ENCODE measurements at places on chromosomes 5 and 9. TPM values are rescaled to one million over a fixed set of nuclear protein-coding genes. Genes with fewer than 3 reads are reported as not detected.
A peak's percentile ranks its signal among the peaks of the same experiment; 100 is the strongest.

DNA sequence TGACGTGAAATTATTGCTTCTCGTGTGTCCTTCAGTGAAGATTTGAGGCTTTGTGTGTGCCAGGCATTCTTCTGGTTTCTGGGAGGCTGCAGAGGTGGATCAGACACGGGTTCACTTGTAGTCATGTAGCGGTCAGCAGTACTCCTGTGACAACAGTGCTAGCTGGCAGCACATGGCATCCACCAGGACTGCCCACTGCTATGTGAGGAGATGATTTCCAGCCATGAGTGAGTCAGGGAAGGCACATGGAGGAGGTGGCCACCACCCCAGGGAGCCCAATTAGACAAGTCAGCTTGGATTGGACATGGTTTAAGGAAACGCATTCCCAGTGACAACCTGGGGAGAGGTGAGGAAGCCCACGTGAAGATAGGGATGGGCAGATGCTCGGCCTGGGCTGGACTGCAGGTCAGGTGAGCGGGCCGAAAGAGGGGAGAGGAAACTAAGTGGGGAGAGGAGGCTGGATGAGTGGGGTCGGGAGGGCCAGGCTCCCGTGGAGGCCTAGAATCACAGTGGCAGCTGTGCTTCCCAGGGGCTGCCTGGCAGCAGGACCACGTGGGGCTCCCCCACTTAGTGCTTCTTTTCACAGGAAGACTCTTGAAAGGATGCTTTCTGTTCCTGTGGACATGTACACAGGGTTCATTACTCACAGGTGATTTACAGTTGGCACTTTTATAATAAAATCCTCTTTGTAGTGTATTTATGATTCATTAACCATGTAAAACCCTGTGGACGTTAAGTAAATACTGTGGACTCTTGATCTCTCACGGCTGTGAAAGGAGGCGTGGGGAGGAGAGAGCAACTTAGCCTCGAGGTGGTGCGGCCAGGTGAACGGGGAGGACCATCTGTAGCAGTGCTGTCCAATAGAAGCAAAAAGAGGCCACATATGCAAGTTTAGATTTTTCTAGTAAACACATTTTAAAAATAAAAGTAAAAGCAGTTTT, 80.0 kb upstream of the OTULINL start:
- no peaks in the 10 kb centered on the region for H3K27me3 ChIP-seq
- H3K36me3 ChIP-seq, result no peaks in the 10 kb centered on the region
- H3K4me1 ChIP-seq, result no peaks in the 10 kb centered on the region
- H3K27ac ChIP-seq, result no peak overlapping the region
- no peak for DNase-seq
- no peak overlapping the region for H3K4me3 ChIP-seq

The SH3RF2 gene
- not detected for total RNA-seq

DNA sequence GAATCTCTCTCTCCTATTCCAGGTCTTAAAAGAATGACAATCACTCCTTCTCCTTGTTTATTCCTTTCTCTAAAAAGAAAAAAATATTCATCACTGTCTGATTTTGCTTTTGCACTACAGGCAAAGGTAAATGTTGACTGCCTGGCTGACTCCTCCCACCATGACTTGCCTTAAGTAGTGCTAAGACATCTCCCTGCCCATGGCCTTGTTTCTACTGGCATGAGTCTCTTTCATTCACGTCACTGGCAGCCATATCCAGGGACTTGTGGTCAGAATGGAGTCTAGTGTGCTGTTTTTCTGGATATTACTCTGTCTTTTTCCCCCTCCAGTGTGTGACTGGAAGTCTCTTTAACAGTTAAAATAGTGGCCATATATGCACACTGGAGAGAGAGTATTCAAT, 522.9 kb upstream of the DAB2 start:
- H3K27ac ChIP-seq, result no peak overlapping the region
- no peak for DNase-seq
- no peaks in the 10 kb centered on the region for H3K4me1 ChIP-seq
- H3K36me3 ChIP-seq, result no peaks in the 10 kb centered on the region
- H3K27me3 ChIP-seq, result no peaks in the 10 kb centered on the region

- DNase-seq, result no peak
- H3K27ac ChIP-seq, result no peak overlapping the region
- peaks cover 28% of the 10 kb centered on the region for H3K36me3 ChIP-seq
- H3K27me3 ChIP-seq, result no peaks in the 10 kb centered on the region
Observed at GRCh38 chr5:109347252-109347888, 62.4 kb downstream of the PJA2 start.

The HAVCR2 gene
- 4.5 TPM for total RNA-seq

- no peaks in the 10 kb centered on the region for H3K36me3 ChIP-seq
- H3K27me3 ChIP-seq, result no peaks in the 10 kb centered on the region
- DNase-seq, result no peak
- no peaks in the 10 kb centered on the region for H3K4me1 ChIP-seq
Observed at GRCh38 chr9:27310582-27310981, 13.6 kb upstream of the EQTN start.

GRCh38 chr9:2271426-2271825, 256.3 kb downstream of the SMARCA2 start:
- no peaks in the 10 kb centered on the region for H3K4me1 ChIP-seq
- no peak overlapping the region for H3K27ac ChIP-seq
- DNase-seq, result no peak
- H3K36me3 ChIP-seq, result no peaks in the 10 kb centered on the region

The MED10 gene
- total RNA-seq, result 61.2 TPM

DNA sequence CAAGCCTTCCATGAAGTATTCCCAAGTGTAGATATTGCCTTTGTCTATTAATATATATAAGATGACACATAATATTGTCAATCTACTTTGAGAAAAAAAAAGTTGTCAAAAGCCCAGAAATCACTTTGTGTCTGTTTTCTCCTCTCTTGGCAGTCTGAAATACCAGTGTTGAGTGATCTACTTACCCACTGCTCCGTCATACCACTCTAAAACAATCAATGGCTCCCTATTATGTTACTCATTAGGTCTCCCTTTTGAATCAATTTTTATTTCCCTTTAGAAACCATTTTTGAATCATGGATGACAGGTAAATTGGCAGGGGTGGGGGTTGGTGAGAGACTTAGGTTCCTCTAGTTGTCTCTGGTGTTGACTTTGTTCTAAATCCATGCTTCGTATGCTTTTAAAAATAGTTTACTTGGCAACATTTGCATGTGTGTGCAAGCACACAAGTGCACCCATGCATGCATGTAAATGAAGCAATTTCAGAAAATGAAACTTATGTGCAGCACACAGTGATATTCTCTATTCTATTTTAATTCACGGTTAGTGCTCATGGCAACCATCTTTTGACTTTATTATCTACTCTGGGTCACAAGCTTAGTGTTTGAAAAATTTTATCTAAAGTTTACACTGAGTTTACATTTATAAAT, 378.9 kb downstream of the RAB3C start:
- no peaks in the 10 kb centered on the region for H3K27me3 ChIP-seq
- no peak overlapping the region for H3K4me3 ChIP-seq
- H3K4me1 ChIP-seq, result no peaks in the 10 kb centered on the region
- no peaks in the 10 kb centered on the region for H3K36me3 ChIP-seq
- no peak overlapping the region for H3K27ac ChIP-seq

GRCh38 chr5:125293223-125293622, 546.8 kb upstream of the ZNF608 start:
- no peaks in the 10 kb centered on the region for H3K36me3 ChIP-seq
- H3K4me1 ChIP-seq, result no peaks in the 10 kb centered on the region
- H3K27ac ChIP-seq, result no peak overlapping the region
- no peak for DNase-seq
- no peak overlapping the region for H3K4me3 ChIP-seq

DNA sequence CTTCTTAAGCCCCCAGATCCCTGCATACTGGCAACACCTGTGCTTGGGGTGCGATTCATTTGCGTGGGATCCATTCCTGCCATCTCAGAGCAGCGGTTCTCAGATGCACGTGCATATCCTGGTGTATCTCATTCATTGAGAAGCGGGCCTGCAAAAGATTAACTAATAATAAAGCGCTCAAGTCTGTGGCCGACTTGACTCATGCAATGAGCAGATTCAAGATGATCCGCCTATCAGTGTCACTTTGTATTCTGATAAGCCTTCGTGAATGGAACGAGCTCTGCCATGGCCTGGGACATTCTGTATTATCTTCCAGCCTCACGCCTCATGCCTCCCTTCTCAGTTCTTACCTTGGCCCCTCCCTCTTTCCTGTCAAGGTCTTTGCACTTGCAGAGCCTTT, 22.3 kb downstream of the C1QTNF2 start:
- H3K36me3 ChIP-seq, result no peaks in the 10 kb centered on the region
- H3K4me3 ChIP-seq, result no peak overlapping the region
- DNase-seq, result no peak
- no peaks in the 10 kb centered on the region for H3K27me3 ChIP-seq

The BTNL3 gene
- total RNA-seq, result not detected

The SAPCD2 gene
- 0.11 TPM for total RNA-seq

GRCh38 chr5:117455236-117456233, 880.9 kb upstream of the SEMA6A start:
- H3K27me3 ChIP-seq, result no peaks in the 10 kb centered on the region
- H3K4me3 ChIP-seq, result peak overlapping the region; percentile 38
- H3K36me3 ChIP-seq, result no peaks in the 10 kb centered on the region
- H3K27ac ChIP-seq, result no peak overlapping the region
- DNase-seq, result no peak

- H3K4me3 ChIP-seq, result no peak overlapping the region
- H3K27me3 ChIP-seq, result no peaks in the 10 kb centered on the region
- H3K4me1 ChIP-seq, result peaks cover 35% of the 10 kb centered on the region
- no peak overlapping the region for H3K27ac ChIP-seq
Observed at GRCh38 chr9:123640792-123641222, 284.8 kb downstream of the CRB2 start.

GRCh38 chr5:59782856-59783255, 110.7 kb downstream of the PDE4D start:
- no peak overlapping the region for H3K4me3 ChIP-seq
- H3K36me3 ChIP-seq, result no peaks in the 10 kb centered on the region
- no peak overlapping the region for H3K27ac ChIP-seq
- H3K4me1 ChIP-seq, result no peaks in the 10 kb centered on the region
- no peaks in the 10 kb centered on the region for H3K27me3 ChIP-seq

DNA sequence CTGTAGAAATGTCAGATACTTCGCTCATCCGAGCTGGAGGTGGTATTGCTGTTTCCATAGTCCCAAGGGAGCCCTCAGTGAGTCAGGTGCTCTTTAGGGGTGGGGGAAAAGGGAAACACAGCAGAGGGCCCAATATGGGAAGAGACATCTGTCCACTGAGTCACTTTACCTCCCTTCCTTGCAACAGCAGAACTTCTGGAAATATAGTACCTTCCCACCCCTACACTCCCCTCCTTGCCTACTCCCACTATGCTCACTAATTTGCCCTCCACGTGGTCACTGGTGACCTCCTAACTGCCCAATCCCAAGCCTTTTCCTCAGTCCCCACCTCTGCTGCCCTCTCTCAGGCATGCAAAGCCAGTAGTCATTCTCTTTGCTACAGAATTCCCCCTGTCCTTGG, 1.9 kb downstream of the HK3 start:
- no peak for DNase-seq
- no peak overlapping the region for H3K27ac ChIP-seq
- H3K36me3 ChIP-seq, result no peaks in the 10 kb centered on the region
- no peaks in the 10 kb centered on the region for H3K27me3 ChIP-seq
- H3K4me1 ChIP-seq, result peaks cover 10% of the 10 kb centered on the region

DNA sequence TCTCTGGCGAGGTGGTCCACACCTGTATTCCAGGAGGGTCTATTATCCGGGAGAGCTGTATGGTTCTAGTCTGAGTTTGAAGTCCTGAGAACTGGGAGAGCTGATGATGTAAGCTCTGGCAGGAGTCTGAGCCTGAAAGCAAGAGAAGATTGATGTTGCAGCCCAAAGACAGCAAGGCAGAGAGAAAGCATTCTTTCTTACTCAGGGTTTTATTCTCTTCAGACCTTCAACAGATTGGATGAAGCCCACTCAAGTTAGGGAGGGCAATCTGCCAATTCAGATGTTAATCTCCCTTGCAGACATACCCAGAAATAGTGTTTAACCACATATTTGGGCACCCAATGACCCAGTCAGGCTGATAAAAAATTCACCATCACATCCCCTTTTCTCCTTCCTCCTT, 159.1 kb downstream of the CCDC171 start:
- H3K4me1 ChIP-seq, result no peaks in the 10 kb centered on the region
- H3K27me3 ChIP-seq, result no peaks in the 10 kb centered on the region
- DNase-seq, result no peak
- no peak overlapping the region for H3K27ac ChIP-seq
- no peak overlapping the region for H3K4me3 ChIP-seq

- H3K4me1 ChIP-seq, result peaks cover 40% of the 10 kb centered on the region
Observed at GRCh38 chr5:109689740-109690241, at the start of gene MAN2A1. Gene MAN2A1, plus strand, starts transcription at chr5:109689927. Its CDS starts 491 bp downstream, at chr5:109690418.

GRCh38 chr9:114450181-114450580, 55.1 kb downstream of the WHRN start:
- DNase-seq, result no peak
- no peak overlapping the region for H3K4me3 ChIP-seq
- no peaks in the 10 kb centered on the region for H3K36me3 ChIP-seq
- no peak overlapping the region for H3K27ac ChIP-seq

The TMC1 gene
- not detected for total RNA-seq

- H3K4me1 ChIP-seq, result peaks cover 6% of the 10 kb centered on the region
- H3K4me3 ChIP-seq, result no peak overlapping the region
- no peaks in the 10 kb centered on the region for H3K36me3 ChIP-seq
- no peak for DNase-seq
- H3K27ac ChIP-seq, result no peak overlapping the region
- H3K27me3 ChIP-seq, result no peaks in the 10 kb centered on the region
Observed at GRCh38 chr5:103132684-103133083, 12.6 kb downstream of the PPIP5K2 start.

The RFESD gene
- 9.3 TPM for total RNA-seq

The UBE2QL1 gene
- not detected for total RNA-seq

The NOXA1 gene
- total RNA-seq, result 5.6 TPM

The CCDC171 gene
- 1.9 TPM for total RNA-seq

DNA sequence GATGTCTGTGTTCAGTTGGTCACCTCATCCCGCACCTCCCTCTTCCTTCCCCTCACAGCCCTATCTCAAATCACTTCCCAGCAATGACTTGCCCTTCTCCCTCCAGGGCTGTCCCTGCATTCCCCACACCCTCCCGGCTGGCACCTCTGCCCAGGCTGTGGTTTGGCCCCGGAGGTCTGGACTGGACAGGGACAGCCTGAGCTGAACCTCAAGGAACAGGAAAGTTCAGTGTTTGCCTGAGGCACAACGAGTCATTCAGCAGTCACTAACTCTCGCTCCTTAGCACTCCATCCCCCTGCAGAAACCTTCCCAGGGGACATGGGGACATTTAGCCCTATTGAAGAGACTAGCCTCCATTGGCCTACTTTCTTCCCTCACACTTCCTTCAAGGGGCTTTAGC, 58.3 kb upstream of the MAP3K1 start:
- no peaks in the 10 kb centered on the region for H3K36me3 ChIP-seq
- no peak overlapping the region for H3K27ac ChIP-seq
- no peak overlapping the region for H3K4me3 ChIP-seq
- no peaks in the 10 kb centered on the region for H3K27me3 ChIP-seq

DNA sequence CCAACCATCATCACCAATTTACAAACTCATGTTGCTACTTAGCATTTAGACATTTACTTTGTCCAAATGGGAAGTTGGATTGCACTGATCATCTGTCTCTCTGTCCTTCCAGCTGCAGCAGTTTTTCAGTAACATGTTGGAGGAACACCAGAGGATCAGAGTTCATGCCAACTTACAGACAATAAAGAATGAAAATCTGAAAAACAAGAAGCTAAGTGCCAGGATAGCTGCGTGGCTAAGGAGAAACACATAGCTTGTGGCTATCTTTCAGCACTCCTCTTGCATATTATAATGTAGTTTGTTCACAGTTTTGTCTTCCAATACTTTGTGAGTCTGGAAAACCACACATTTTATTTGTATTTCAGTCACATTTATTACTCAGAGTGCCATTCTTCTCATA, 6.4 kb upstream of the ARL14EPL start:
- no peak for DNase-seq
- H3K4me1 ChIP-seq, result no peaks in the 10 kb centered on the region
- no peaks in the 10 kb centered on the region for H3K27me3 ChIP-seq
- no peak overlapping the region for H3K4me3 ChIP-seq

All from CD4-positive, alpha-beta memory T cell (primary cell).